WTC11 (cell line): ENCODE measurements at places on chromosomes 16 and 17.
A peak's percentile ranks its signal among the peaks of the same experiment; 100 is the strongest.

DNA sequence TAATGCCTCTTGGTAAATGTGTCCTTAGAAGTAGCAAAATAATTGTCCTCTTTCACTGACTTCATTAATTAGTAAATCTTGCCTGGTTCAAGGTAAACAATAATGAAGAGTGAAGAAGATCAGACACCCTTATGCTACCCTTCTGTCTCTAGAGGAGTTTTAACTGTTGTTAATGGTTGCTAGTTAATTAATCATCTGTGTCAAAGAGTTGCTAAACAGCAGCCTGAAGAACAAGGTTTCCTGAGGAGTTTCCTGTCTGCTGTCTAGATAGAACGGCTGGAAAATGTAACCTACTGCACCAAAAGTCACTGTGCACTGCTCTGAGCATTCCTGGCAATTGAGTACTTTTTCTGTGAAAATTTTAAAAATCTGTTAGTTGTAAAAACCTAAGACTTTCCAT lies 131.3 kb downstream of the NLK start:
- DNase-seq = no peak

DNA sequence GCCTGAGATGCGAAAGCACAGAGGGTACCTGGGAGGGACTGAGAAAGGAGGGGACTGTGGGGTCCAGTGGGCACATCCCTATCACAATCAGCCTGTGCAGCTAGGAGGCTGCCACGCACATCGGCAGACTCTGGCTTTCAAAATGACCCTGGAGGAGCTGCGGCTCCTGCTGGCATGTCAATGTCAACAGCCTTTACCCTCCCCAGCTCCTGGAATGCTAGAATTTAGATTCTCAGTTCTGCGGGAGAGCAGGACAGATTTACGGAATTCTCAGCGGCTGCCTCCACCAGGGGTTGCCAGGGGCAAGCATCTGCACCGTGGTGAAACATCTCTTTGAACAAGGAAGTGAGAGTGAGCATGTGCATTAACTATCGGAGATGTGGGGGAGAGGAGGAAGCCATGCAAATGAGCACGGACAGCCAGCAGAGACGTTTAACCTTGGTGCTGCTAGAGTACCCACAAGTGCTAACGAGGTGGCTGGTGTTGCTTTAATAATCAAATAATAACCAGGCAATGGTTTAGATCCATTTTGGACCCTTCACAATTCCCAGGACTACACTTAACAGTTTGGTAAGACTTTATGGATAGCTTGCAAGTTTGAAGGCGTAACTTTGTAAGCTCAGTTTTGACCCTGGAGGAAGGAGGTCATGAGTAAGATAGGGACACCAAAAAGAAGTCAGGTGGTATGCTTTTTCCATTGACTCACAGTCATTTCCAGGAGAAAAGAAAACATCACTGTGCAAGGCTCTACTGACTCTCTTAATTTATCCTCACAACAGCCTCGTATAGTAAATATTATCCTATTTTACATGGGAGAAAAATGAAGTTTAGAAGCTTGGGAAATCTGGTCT lies 54.1 kb downstream of the XYLT1 start:
- DNase-seq = peak; percentile 31

- no peak for DNase-seq
Observed at GRCh38 chr17:11701911-11702310, 103.6 kb downstream of the DNAH9 start.

DNA sequence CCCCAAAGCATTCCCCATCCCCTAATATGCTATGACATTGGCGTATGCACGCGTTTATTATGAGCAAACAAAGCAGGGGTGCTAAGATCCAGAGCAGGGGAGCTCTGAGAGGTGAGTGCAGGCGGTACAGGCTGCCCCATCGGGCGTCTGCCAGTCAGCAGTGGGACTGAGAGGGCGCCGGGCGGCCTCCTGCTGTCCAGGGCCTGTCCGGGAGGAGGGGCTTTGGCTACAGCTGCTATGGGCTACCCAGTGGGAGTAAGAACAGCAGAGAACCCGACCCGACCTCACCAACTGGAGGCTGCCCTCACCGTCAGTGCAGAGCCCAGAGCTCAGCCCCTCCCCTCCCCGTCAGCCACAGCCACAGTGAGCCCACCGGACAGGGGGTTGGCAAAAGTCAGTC lies 18.5 kb upstream of the AATK start:
- DNase-seq = peak; percentile 45

- no peak for DNase-seq
Observed at GRCh38 chr17:82129095-82129494, 31.1 kb upstream of the FASN start.

- no peak for DNase-seq
Observed at GRCh38 chr17:50916026-50916707, 50.0 kb upstream of the TOB1 start.
